ENCODE measurements at places on chromosomes 11 and 22. TPM values are rescaled to one million over a fixed set of nuclear protein-coding genes. Genes with fewer than 3 reads are reported as not detected.

Gene MS4A3
- not detected for total RNA-seq

Gene LAYN
- 12.5 TPM for total RNA-seq

Gene C11orf16
- total RNA-seq = not detected

Gene ZP1
- 0.31 TPM for total RNA-seq

Gene APOBEC3B
- total RNA-seq = 4.9 TPM

Gene JAM3
- 37.6 TPM for total RNA-seq

Gene MFNG
- total RNA-seq = 0.83 TPM

Gene OR52I2
- total RNA-seq = not detected

Gene MAJIN
- not detected for total RNA-seq

Data from mesothelial cell of epicardium (in vitro differentiated cells).